Smooth muscle cell of the brain vasculature (primary cell): ENCODE measurements at places on chromosomes 5 and 9.

- DNase-seq, result no peak
These were observed 124.3 kb downstream of the ARL15 start for GRCh38 chr5:54186108-54186507.

GRCh38 chr9:32326146-32326545 is 58.3 kb upstream of the ACO1 start:
- DNase-seq, result no peak

GRCh38 chr9:18442629-18443491 is 31.1 kb upstream of the ADAMTSL1 start:
- DNase-seq, result peak; percentile 78

DNA sequence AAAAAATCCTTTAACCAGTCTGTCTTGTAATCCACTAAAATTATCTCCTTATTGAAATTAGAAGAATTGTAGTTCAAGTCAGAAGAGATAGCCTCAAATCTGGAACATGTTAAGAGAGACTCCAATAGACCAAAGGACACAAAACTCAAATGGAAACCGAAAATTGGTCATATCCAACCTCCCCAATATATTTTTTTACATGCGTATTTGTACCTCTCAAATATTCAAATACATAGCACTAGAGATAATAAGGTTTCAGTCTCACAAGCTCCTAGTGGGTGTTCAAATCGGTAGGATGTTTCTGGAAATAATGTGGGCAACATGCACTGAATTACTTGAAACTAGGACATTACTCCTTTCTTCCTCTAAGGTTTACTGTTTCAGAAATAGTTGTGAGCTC is 33.5 kb downstream of the EPB41L4A start:
- DNase-seq, result no peak

GRCh38 chr5:142722146-142722545 is 36.3 kb upstream of the FGF1 start:
- no peak for DNase-seq

GRCh38 chr9:107627781-107628180 is 138.2 kb upstream of the KLF4 start:
- no peak for DNase-seq
